ENCODE measurements at places on chromosomes 11 and 22. TPM values are rescaled to one million over a fixed set of nuclear protein-coding genes. Genes with fewer than 3 reads are reported as not detected.

DNA sequence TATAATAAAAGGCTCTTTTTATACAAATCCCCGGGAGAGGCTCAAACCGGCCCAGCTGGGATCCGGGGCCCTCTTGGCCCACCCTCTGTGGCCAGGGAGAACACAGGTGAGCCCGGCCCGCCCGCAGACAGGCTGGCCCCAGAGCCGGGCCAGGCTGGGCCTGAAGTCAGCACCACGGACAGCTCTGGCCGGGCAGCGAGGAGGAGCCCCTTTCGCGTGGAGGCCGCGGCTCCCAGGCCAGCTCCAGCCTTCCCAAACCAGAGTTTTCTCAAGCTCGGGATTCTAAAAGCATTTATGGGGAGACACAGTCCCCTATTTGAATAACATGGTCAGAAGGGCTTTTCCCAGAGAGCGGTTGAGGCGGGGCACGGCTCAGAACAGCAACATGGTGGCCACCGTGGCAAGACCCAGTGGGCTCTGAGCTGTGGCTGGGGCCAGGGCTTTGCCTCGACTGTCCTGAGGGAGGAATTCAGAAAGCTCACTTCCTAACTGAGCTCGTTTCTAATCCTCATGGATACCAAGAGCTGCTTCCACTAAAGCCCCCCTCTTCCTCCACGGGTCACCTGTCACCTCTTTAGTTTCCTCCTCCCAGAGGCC, 115.4 kb downstream of the BRD1 start:
- DNase-seq = peak; percentile 24

RAPSN gene
- 0.17 TPM for polyA plus RNA-seq

FGF3 gene
- not detected for polyA plus RNA-seq

APOBEC3A gene
- polyA plus RNA-seq = not detected

GRCh38 chr22:48869161-48869560, 958.5 kb downstream of the BRD1 start:
- no peak for DNase-seq

DNA sequence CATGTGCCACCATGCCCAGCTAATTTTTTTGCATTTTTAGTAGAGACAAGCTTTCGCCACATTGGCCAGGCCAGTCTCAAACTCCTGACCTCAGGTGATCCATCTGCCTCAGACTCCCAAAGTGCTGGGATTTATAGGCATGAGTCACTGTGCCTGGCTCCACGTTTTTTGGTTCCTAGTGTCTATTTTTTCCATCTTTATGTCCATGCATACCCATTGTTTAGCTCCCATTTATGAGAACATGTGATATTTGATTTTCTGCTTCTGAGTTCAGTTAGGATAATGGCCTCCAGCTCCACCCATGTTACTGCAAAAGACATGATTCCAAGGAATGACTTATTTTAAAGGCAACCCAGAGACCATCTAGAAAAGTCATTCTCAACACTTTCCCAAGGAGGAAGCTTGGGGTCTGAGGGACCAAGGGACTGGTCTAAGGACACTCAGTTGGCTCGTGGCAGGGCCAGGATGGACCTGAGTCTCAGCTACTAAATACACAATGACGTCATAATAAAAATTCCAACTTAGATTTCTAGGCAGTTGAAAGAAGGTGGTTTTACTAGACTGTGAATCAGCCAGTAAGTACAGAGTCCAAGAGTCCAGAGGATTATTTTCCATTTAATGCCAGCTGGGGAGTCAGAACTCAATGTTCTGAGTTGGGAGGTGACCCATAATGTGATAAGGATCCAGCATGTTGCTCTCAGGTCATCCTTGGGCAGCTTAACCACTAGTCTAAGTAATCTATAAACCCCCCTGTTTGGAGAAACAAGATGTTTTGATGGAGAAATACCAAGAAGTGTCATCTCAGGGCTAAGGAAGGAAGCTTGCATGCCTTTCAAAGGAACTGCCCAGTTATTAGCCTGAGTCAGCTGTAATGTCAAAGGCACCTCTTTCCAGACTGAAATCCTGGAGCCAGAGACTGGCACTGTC, 39.4 kb downstream of the ABTB2 start:
- no peak for DNase-seq

- no peak for DNase-seq
These were observed 44.4 kb downstream of the APOL3 start for GRCh38 chr22:36116127-36116526.

ANKK1 gene
- 0.11 TPM for polyA plus RNA-seq

DNA sequence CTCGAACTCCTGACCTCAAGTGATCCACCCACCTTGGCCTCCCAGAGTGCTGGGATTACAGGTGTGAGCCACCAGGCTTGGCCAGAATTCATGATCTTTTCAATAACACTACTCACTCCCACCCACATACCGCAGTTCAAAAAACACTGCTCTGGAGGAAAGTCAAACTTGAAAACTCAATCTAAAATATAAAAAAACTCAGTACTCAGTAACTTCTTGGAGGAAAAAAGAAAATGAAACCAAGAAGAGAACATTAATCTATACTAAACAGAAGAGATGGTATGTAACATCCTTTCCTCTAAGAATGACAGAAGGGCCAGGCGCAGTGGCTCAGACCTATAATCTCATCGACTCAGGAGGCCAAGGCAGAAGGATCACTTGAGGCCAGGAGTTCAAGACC, 58.3 kb downstream of the MRTFA start:
- no peak for DNase-seq

FLRT1 gene
- 5.5 TPM for polyA plus RNA-seq

- no peak for DNase-seq
These were observed 20.2 kb upstream of the CTSD start for GRCh38 chr11:1783725-1784529.

- no peak for DNase-seq
These were observed 38.8 kb upstream of the POU2AF1 start for GRCh38 chr11:111417766-111418435.

GRCh38 chr11:62193952-62194351, 3.9 kb downstream of the SCGB1D1 start:
- no peak for DNase-seq
